ENCODE measurements at places on chromosomes 7 and 10.

- DNase-seq, result no peak
Measured at GRCh38 chr10:21980691-21981090, 22.8 kb downstream of the DNAJC1 start.

- DNase-seq, result peak; percentile 35
Measured at GRCh38 chr7:68185631-68186456, 1189.2 kb downstream of the TYW1 start.

- DNase-seq, result no peak
Measured at GRCh38 chr10:14686356-14686755, 88.3 kb downstream of the FAM107B start.

- no peak for DNase-seq
Measured at GRCh38 chr10:80154978-80155695, 22.6 kb downstream of the PLAC9 start.

- DNase-seq, result no peak
Measured at GRCh38 chr10:78570633-78571235, 498.0 kb upstream of the ZMIZ1 start.

DNA sequence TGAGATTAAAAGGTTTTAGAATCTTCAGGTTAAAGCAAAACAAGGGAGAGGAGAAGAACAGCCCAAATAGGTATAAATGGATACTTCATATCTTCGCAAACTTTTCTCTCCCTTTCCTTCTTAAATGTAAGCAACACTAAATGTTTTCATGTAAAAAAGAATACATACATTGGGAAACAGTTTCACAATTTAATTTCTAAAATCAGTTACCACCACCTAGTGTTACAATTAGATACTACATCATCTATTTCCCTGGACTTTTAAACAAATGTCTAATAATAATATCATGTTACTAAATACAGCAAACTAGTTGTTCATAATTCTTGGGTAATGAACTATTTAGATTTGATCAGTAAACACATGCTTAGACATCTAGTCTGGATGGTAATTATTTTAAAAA, 35.8 kb downstream of the MINDY3 start:
- DNase-seq, result no peak

GRCh38 chr7:151053096-151053495, 4.6 kb downstream of the CDK5 start:
- no peak for DNase-seq

DNA sequence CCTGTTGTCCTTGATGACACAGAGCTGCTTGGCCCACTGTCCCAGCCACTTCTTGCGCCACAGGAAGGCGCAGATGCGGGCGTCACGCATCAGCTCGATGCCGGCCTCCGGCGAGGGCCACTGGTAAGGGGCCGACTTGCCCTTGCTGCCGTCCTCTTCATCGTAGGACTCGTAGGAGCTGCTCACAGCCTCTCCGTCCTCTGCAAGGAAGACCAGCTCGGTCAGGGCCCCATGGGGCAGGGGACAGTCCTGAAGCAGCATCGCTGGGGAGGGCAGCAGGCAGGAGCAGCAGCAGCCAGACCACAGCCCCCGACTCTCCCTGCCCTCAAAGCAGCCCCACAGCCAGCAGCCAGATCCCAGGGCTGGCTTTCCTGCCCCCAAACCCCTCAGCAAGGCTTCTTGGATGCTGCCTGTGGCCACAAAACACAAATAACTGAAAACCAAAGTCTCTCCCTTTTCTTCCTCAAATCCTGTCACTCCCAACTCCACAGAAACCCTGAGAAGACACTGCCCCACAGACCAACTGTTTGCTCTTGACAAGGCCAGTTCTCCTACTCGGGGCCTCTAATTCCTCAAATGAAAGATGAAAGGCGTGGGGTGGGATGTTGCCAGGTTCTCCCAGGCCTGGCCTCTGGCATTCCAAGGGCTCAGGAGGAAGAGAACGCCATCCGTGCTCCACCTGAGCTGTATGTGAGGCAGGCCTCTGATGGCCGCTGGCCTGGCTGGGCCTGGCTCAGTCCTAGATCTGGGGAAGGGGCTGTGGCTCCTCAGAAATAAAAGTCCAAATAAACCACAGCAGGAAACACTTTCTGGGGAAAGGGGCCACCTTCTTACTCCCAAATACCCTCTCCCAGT, 76.7 kb downstream of the VWA2 start:
- no peak for DNase-seq

DNA sequence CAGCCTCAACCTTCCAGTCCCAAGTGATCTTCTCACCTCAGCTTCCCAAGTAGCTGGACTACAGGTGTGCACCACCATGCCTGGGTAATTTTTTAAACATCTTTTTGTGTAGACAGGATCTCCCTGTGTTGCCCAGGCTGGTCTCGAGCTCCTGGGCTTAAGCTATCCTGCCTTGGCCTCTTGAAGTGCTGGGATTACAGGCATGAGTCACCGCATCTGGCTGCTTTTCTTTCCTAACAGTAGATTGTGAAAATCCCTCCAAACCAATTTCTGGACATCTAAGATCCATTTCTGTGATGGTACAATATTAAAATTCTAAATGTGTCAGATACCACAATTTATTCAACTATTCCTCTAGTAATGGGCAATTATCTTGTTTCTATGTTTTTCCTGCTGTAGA, 38.7 kb downstream of the RAB18 start:
- DNase-seq, result no peak

- DNase-seq, result no peak
Measured at GRCh38 chr10:76085002-76085816, 653.8 kb downstream of the LRMDA start.

DNA sequence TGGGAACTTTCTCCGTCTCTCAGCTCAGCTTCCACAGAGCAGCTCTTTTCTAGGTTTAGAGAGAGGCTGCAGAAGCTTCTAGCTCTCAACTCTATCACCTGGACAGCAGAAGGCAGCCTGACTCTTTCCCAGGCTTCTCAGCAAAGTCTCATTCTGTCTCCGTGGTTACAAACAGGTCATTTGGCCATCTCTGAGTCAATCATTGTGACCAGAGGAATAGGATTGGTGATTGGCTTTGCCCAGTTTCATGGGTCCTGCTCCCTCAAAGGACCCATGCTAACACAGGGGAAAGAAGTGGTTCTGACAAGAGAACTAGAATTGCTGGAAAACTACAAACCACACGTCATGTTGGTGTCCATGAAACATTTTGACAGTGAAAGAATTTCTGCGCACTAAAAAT, 43.6 kb downstream of the PRR15 start:
- no peak for DNase-seq

- peak; percentile 51 for DNase-seq
Measured at GRCh38 chr7:13282377-13282980, 595.0 kb downstream of the ARL4A start.

GRCh38 chr7:155780884-155781283, 31.4 kb downstream of the SHH start:
- no peak for DNase-seq

GRCh38 chr7:135733603-135734342, 5.8 kb upstream of the SLC13A4 start:
- DNase-seq, result no peak

DNA sequence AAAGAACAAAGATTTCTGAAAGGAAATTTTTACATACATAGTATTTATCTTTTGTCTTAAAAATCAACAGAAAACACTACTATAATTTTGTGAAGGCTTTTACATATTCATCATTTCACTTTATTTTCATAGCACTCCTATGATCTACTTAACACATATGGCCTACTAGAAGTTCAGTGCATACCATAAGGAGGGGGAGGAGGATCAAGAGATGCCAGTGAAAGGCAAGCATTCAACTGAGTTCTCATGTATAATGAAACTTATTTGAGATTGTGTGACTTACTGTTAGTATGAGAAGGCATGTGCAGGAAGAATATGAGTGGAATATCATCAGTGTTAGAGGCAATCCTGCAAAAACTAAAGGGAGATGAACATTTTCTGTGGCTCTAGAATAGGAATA, 10.6 kb downstream of the BRAF start:
- no peak for DNase-seq

GRCh38 chr7:30475580-30475979, 3.0 kb downstream of the NOD1 start:
- DNase-seq, result no peak

DNA sequence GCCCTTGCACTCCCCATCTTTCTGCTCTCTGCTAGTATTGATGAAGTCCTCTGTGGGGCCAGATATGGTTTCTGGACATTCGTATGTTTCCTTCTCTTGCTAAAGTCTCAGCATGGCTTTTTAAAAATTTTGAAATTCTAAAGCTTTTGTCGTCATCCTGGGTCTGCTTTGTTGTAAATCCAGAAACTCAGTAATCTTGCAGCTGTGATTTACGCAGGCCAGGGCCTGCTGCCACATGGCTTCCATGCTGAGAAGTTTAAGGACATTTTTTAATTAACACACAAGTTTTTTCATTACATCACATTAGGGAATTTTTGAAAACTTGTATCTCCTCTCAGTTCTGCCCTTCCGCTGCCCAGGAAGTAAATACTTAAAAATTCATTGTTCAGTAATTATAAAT, 686.1 kb upstream of the IGFBP3 start:
- DNase-seq, result no peak

- DNase-seq, result no peak
Measured at GRCh38 chr10:24726626-24727025, 2.9 kb upstream of the ARHGAP21 start.

- no peak for DNase-seq
Measured at GRCh38 chr10:103795634-103796270, 59.6 kb downstream of the SH3PXD2A start.

- DNase-seq, result no peak
Measured at GRCh38 chr7:105480931-105481330, 41.1 kb downstream of the PUS7 start.

GRCh38 chr7:73974101-73974947, 53.6 kb upstream of the ELN start:
- no peak for DNase-seq

- DNase-seq, result no peak
Measured at GRCh38 chr7:45563401-45563800, 10.8 kb upstream of the ADCY1 start.

DNA sequence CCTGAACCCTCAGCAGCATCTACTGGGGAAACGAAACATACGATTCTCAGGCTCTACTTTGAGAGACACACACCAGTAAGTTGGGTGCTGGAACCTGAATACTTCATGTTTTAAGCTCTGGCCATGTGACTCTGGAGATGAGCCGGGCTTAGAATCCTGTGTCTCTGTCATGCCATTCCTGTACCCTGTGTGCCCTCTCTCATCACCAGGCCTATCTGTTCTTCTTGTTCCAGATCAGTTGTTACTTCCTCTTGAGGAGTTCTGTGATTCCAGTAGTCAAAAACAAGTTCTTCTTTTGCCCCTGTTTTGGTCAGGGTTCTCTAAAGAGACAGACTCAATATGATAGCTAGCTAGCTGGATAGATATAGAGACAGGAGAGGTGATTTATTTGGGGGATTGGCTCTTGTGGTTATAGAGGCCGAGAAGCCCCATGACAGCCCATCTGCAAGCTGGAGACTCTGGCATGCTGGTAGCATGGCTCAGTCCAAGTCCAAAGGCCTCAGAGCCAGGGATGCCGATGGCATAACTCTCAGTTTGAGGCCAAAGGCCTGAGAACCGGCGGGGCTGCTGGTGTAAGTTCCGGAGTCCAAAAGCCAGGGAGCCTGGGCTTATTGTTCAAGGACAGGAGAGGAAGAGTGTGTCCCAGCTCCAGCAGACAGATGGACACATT, 54.3 kb downstream of the CHN2 start:
- no peak for DNase-seq

- no peak for DNase-seq
Measured at GRCh38 chr10:118565301-118566075, 30.0 kb downstream of the PRLHR start.

GRCh38 chr10:46231087-46231486, 55.7 kb upstream of the ANTXRL start:
- DNase-seq, result no peak

GRCh38 chr7:32639122-32639521, 143.8 kb downstream of the AVL9 start:
- no peak for DNase-seq

DNA sequence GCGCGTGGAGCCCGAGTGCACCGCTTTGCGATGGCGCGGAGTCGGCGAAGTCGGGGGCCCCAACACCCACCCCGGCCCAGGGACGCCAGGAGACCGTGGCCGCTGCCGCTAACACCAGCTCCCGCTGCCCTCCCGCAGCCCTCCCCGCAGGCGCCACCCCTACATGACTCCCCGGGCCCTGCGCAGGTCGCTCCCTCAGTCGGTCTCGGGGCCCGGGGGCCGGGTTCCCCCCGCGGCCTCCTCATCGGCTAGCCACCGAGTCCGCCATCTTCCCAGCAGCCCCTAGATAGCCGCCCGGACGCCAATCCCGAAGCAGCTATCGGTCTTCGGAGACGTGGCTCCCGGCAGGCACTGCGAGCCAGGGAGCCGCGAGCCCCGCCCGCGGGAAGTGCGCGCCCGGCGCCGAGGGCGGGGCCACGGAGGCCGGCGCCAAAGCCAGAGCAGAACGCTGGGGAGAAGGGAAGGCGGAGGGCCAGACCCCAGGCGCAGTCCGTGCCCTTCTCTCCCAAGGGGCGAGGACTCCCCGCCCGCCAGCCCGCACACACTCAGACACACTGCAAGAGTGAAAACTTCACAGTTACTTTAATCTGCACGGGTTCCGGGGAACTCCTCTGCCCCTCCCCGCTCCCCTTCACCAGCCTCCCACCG, at the start of gene FASTK:
Gene FASTK (minus strand): TSS at position 288 of the 648 bp plus-strand sequence. CDS start 43 bp downstream, at position 245.
- peak; percentile 91 for DNase-seq

- no peak for DNase-seq
Measured at GRCh38 chr7:159144758-159145489, at the start of gene VIPR2. Gene VIPR2 (minus strand): TSS chr7:159144867. CDS start chr7:159144771, 96 bp downstream.

- no peak for DNase-seq
Measured at GRCh38 chr10:121828045-121828444, 99.8 kb downstream of the ATE1 start.

DNA sequence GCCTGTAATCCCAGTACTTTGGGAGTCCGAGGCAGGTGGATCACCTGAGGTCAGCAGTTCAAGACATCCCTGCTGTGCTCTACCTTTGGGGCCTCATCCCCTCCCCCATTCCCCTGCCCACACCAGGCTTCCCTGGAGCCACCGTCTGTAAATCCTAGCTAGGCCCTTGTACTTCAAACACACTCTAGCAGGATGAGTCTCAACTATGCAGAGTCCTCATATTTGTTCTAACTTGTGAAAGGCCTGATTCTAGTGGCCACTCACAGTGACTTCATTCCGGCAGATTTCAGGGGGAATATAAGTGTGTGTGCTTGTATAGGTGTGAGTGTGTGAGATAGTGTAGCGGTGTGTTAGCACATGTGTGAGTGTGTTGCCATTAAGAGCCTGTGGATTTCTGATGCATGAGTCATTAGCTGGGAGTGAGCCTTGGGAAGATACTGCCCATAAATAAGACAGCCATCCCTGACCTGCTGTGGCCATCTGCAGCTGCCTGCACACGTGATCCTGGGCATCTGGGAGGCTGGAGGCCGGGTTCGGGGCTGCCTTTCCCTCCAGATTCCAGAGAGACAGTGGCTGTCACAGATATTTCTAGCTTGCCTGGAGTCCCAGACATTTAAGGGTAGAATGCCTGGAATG, 1.7 kb upstream of the NEURL1 start:
- DNase-seq, result no peak

- DNase-seq, result no peak
Measured at GRCh38 chr10:122376364-122376961, 2.0 kb downstream of the PLEKHA1 start.

DNA sequence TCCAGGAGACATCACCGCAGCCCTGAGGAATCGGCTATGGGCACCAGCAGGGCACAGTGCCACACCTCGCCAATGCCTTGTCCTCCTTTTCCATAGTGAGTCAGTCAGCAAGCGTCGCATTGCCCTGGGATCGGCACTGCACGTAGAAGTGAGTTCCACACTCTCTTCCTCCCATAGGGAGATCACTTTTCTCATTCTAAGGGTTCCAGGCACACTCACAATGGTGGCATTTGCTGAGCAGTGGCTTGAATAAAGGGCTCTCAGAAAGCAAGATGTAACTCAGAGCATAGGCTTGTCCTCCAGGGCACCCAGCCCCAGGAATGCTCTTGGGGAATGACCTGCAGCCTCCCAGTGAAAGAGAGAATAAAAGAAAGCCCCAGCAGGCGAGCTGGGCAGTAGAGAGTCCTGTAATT, 1.1 kb upstream of the VIM start:
- DNase-seq, result no peak
